Adipocyte (in vitro differentiated cells): ENCODE measurements at places on chromosomes 3 and 15.

GRCh38 chr3:194871143-194871863 lies 185.6 kb downstream of the FAM43A start:
- DNase-seq = peak; percentile 93

GRCh38 chr15:93166675-93167074 lies 77.7 kb upstream of the RGMA start:
- no peak for DNase-seq

DNA sequence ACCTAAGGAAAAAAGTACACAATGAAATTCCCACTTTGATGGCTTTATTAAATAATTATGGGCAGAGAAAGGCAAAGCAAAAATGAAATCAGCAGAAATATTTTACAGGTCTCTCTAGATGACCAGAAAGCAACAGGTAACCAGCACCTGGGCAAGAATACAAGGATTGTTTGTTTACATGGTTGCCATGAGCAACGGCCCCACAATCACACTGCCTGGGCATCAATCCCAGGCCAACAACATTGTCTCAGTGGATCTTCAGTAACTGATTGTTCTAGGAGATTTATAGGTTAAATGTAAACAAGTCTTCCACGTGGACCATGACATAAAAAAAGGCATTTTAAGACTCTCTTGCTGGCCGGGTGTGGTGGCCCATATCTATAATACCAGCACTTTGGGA lies 82.6 kb downstream of the PDZRN3 start:
- DNase-seq = no peak

DNA sequence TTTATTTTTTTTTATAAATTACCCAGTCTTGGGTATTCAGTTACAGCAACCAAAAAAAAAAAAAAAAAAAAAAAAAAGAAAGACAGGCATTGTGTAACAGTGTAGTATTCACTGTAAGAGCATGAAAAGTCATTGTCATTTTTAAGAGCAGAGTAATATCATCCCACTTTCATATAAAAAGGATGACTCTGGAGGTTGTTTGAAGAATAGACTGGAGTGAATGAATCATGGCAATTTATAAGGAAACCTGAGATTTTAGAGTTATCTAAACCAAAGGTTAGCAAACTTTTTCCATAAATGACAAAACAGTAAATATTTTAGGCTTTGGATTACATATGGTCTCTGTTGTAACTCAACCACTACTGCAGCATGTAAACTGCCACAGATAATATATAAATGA lies 794.9 kb downstream of the NTRK3 start:
- DNase-seq = no peak

GRCh38 chr3:157586293-157586692 lies 83.1 kb upstream of the VEPH1 start:
- no peak for DNase-seq

DNA sequence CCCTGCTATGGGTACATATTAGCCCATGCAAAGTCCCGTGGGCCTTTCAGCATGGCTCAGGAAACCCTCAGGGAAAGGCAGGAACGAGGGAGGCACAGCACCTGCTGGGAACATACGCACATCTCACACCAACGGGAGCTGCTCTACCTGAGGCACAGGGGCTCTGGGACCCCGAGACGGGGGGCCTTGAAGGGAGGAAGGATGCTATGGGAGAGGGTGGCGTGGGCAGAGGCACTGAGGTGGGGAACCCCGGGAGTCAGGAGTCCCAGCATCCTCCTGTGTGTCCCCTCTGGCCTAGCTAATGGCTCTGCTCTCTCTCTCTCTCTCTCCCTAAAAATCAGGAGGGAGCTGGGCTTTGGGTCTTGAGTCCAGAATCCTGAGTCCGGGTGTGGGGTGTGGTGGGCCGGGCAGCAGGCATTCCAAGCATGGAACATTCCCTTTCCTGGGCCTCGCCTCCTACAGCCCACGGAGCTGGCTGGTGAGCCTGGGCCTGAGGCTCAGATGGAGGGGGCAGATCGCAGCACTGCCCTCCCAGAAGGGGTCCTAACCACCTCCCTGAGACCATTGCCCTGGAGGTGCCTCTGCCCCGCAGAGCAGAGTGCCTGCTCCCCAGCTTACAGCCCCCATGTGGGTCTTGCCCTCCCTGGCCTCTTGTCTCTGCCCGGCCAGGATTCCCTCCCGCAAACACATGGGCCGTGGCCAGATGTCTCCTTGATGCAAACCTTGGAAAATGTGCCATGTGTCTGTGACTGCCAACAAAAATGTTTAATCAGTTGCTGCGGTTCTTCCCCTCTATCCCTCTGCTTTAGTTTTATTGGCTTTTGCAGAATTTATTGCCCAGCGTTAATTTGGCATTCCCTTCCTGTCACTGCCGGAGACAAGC lies 101.6 kb downstream of the TMEM266 start:
- peak; percentile 26 for DNase-seq

DNA sequence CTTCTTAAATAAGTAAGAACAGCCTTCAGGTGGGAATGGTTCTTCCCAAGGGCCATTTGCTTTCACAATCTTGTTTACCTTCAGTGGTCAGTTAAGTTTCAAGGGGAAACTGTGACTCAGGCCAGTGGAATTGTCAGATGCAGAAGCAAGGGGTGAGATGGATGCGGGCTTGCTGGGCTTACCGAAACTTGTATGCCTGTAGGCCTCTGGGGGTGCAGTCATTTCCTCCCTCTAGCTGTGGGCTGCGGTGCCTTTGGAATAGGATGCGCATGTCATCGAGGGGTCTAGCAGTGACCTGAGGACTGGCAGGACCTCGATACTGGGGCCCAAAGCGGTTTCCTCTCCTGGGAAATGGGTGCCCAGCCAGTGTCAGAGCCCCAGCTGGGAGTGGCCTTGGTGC lies 121.6 kb downstream of the EEFSEC start:
- DNase-seq = peak; percentile 80

- DNase-seq = peak; percentile 34
Measured at GRCh38 chr3:48784426-48785120, 63.1 kb downstream of the PRKAR2A start.

DNA sequence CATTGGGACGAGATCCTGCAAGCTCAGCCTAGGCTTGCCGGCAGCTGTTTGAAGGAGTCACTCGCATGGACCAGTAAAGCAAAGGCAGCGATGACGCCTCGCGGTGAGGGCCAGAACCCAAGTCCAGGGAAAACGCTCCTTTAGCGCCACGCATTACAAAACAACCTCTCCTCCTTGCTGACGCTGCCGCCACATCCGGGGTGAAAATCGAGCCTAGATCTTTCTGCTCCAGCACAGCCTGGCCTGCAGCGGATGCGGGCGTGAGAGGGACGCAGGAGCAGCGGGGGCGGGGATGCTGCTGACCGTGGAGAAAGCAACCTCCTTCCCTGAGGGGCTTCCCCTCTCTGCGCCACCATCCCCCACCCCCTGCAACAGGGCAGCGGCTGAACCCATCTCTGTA lies 46.7 kb downstream of the CASR start:
- DNase-seq = no peak
